IMR-90 (cell line): ENCODE measurements at places on chromosomes 1 and 21. TPM values are rescaled to one million over a fixed set of nuclear protein-coding genes. Genes with fewer than 3 reads are reported as not detected.

CASP9 gene
- 5.3 and 7.0 TPM in 2 replicates for total RNA-seq

ANKRD34A gene
- 0.56 and 0.90 TPM in 2 replicates for total RNA-seq

NBPF8 gene
- total RNA-seq, result 12.2 and 13.4 TPM in 2 replicates

MFN2 gene
- 76.4 and 84.2 TPM in 2 replicates for total RNA-seq

RASSF5 gene
- 0.18 and 0.56 TPM in 2 replicates for total RNA-seq

FAM163A gene
- not detected in 2 replicates for total RNA-seq

C1orf115 gene
- total RNA-seq, result under 0.01 and 0.18 TPM in 2 replicates

FMO2 gene
- total RNA-seq, result under 0.01 TPM in 2 replicates

NCAM2 gene
- total RNA-seq, result 5.0 and 5.6 TPM in 2 replicates

ZNF683 gene
- not detected in 2 replicates for total RNA-seq

SPRR2F gene
- total RNA-seq, result not detected in 2 replicates

MAB21L3 gene
- not detected in 2 replicates for total RNA-seq

GGPS1 gene
- total RNA-seq, result 21.5 and 23.1 TPM in 2 replicates

ATP5IF1 gene
- total RNA-seq, result 33.7 and 120 TPM in 2 replicates

KRTAP13-2 gene
- not detected in 2 replicates for total RNA-seq

MAP10 gene
- total RNA-seq, result 1.1 TPM in 2 replicates

FAM110D gene
- total RNA-seq, result not detected in 2 replicates

FCRL6 gene
- total RNA-seq, result not detected in 2 replicates

CYP2J2 gene
- 0.18 TPM in 1 of 2 replicates, not detected in the other for total RNA-seq

MRPL24 gene
- 65.3 and 68.8 TPM in 2 replicates for total RNA-seq

HTR6 gene
- total RNA-seq, result not detected in 2 replicates

PRSS38 gene
- total RNA-seq, result not detected in 2 replicates

RHCE gene
- total RNA-seq, result 0.54 and 0.56 TPM in 2 replicates
